ENCODE measurements at places on chromosomes 13 and 19.

- no peak for DNase-seq
Observed at GRCh38 chr13:101570410-101570809, 117.9 kb downstream of the ITGBL1 start.

DNA sequence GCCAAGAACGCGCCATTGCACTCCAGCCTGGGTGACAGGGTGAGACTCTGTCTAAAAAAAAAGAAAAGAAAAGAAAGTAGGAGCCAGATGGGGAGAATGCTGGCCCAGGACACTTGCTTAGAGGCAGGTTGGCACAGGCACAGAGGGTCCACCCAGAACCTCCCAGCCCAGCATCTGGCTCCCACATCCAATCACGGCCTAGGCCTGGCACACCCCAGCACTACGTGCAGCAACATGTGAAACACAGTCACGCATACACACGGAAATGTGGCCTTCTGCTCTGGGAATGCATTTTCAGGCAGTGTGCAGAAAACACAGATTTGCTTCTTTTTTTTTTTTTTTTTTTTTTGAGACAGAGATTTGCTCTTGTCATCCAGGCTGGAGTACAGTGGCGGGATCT, 20.9 kb upstream of the FOSB start:
- no peak for DNase-seq

- peak; percentile 77 for DNase-seq
Observed at GRCh38 chr19:1028062-1028926, 1.9 kb downstream of the CNN2 start.

DNA sequence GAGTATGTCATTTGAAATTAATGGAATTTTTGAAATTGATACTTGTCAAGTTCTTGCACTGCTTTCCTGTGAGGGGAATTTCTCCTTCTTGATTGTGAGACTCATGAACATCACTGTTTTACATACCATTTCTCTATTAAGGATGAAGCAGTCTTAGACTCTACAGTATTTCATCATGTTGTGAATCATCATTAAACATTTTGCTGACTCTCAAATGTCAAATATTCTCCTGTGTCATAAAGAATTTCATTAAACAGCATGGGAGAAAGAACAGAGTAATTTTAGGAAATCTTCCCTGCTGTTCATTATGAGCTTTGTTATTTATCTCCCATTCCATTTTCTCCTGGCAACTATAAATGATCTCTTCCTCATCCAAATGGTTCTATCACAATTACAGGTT, 729.0 kb downstream of the PCDH9 start:
- no peak for DNase-seq

DNA sequence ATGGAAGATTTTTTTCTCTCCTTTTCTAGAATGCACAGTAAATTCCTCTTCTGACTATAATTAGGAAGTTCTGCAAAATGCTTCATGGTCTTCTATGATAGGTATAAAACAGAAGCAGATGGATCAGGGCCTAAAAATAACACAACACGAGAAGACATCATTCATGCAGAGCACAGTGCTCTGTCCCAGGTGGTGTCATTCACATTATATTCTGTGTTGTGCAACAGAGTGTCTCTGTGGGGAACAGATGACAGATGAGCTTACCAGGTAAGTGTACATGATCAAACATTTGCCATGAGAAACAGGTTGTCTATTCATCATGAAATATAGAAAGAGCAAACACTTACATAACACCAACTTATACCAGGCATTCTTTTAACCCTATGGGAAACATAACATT, 288.3 kb downstream of the KCTD12 start:
- DNase-seq = no peak

DNA sequence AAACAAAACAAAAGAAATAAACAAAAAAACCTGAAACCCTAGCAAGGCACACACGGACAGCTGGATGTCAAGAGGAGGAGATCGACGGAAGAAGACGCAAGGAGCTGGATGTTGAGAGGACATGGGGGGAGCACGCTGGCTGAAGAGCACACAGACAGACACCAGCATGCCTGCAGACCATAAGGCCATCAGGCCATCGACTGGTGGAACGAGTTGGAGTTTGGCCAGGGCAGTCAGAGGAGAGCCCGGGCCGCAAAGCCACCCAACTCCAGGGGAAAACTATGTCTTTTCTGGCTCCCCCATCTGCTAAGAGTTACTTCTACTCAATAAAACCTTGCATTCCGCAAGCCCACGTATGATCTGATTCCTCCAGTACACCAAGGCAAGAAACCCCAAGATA, 979.6 kb downstream of the PCDH17 start:
- DNase-seq = no peak

DNA sequence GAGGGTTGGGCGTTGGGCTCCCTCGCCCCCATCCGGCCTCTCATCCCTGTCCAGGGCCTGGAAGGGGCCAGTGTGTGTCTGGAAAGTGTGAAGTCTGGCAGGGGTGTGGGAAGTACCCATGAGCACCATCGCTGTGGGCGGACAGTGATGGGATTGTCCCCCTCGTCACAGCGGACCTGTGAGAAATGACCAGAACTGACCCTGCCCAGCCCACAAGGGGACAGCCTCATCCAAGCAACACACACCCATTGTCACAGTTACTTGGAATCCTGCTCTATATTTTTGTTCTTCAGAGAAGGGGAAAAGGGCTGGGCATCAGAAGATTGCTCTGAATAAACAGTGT, 18.6 kb downstream of the MCF2L start:
- no peak for DNase-seq

GRCh38 chr13:104580931-104581330, 1514.7 kb upstream of the SLC10A2 start:
- no peak for DNase-seq

DNA sequence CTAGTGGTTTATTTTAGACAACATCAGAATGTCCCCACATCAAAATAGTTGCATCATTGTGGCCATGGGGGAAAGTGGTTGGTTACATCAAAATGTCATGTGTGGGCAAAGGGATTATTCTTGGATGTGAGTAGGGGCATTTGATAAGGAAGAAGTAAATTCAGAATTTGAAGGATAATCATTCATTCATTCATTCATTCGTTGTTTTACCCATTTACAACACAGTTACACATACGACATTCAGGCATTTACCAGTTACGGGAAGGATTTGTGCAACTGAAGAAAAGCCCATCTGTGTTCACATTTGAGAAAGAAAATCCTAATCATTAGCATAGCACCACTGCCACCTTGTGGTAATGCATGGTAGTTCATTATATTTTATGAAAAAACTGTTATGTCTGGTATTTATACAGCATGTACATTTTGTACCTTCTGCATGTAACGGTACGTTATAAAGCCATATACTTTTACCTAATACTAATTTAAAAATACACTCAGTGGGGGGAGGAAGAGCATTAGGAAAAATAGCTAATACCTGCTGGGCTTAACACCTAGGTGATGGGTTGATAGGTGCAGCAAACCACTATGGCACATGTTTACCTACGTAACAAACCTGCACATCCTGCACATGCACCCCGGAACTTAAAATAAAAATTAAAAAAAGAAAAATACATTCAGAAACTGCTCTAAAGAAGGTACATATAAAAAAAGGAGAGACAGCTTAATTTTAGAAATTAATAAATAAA, 62.1 kb downstream of the DGKH start:
- DNase-seq = no peak

- no peak for DNase-seq
Observed at GRCh38 chr19:2150794-2151338, 500 bp downstream of the AP3D1 start.

DNA sequence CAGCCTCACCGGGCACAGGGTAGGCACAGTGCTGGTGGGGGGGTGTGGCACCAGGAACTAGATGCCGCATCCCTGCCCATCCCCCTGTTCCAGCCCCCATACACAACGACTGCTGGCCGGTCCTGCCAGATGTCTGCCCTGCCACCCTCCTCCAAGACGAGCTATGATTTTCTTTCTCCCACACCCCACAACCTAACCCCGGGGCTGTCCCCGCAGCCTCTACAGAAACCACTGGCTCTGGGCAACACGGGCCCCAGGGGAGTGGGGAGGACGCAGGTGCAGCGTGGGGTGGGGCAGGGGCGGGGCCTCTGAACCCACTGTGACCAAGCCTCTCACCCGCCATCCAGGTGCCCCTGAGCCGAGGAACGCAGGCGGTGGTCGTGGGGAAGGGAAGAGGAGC, 15.5 kb downstream of the PGLS start:
- no peak for DNase-seq

- DNase-seq = no peak
Observed at GRCh38 chr19:3186160-3186688, 494 bp downstream of the NCLN start.

DNA sequence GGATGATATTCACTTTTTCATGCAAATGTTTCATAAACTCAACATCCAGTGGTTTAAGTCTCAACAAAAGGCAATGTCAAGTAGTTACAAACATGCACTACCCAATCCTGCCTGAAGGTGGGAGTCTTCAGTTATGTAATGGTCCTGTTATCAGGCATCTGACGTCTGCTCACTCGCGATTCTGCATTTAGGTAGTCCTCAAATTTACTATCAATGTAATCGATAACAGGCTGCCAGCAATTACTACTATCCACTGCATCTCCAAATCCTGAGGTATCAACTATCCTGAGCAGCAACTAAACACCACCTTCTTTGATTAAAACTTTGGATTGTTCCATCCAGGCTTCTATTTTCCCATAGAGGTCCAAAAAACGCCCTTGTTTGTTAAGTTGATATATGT, 51.2 kb downstream of the NLRP12 start:
- peak; percentile 75 for DNase-seq

- no peak for DNase-seq
Observed at GRCh38 chr19:35008891-35009341, 8.8 kb downstream of the GRAMD1A start.

GRCh38 chr19:2059422-2060201, 8.6 kb upstream of the MKNK2 start:
- DNase-seq = no peak

DNA sequence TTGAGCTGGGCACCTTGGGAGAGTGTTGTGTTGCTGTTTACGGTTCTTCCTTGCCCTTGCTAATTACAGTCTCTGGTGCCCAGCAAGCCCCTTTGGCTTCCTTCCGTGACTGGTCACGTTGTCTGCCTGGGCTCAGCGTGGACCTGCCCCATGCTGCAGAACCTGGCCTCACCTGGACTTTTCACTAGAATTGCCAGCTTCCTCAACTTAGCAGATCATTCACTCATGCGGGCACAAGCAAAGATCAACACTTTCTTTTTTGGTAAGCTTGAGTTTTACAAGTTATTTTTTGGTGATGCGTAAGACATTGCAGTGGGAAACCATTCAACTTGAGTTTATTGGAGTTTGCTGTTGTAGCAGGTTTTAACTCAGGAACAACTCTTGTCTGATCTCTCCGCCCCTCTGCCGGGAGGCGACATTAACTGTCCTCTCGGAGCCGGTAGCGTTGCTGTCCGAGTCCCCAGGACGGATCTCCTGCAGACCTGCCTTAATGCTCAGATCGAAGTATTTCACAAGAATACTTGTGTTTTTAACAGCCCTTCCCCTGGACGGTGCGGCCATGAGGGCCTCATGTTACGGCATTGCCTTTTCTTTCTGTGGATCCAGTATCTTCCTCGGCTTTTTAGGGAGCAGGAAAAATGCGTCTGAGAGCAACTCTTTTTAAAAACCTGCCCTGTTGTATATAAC, 15.7 kb upstream of the TEX29 start:
- DNase-seq = no peak

- no peak for DNase-seq
Observed at GRCh38 chr13:85650613-85651012, 148.6 kb downstream of the SLITRK6 start.

DNA sequence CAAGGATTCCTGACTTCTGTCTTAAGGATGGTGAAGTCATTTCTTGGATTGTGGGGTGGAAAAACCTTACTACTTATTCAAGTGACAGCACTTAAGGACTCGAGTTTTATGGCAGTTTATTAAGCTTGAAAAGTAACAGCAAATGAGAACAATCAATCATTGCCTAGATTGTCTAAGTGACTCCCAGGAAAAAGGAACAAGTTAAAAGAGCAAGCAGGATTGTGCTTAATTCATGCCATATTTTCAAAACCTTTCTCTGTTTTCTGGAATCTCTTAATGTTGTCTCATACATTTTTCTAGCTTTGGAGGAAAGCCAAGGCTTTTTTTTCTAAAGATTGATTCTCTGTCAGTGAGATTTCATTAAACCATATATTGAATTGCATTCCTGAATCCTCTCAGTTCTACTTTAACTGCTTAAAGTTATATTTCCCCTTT, 236.2 kb upstream of the HTR2A start:
- no peak for DNase-seq

GRCh38 chr19:4229179-4229931, at the start of gene EBI3:
TSS of gene EBI3 (plus strand) at chr19:4229523. CDS start at chr19:4229551, 28 bp downstream.
- peak; percentile 54 for DNase-seq

- DNase-seq = no peak
Observed at GRCh38 chr13:63680704-63681103, 2265.1 kb upstream of the PCDH20 start.

DNA sequence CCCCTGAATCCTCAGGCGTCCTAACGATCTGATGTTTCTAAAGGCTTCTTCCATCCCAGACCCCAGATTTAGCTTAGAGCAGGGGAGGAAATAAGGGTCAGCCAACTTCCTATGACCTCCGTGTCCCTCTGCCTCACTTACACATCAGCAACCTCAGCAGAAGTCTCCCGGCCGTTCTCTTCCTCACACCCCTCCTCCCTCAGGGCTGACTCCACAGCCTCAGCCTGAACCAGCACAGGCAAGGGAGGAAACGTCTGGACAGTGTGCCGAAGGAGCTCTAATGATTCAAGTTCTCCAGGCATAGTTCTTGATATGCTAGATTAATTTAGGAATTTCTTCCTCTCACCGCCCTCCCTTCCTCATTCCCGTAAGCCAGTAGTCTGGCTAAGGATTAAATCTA, 121.4 kb downstream of the NUFIP1 start:
- DNase-seq = no peak

DNA sequence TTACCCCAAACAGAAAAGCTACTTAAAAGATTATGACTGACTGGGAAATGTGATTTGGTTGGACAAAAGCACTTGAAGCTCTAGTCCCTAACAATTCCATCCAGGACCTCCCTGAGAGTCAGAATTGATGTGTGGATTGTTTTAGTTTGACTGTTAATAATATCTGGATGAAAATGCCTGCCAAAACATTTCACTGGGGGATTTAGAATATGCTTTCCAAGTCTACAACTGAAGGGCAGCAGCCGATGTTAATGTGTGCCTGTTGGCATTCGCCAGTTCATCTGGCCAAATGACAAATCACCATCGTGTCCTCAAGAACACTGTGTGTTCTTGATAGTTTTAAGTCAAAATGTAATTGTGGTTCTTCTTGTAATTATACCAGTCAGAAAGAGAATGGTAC, 76.0 kb upstream of the TSC22D1 start:
- DNase-seq = no peak

- DNase-seq = peak; percentile 94
Observed at GRCh38 chr19:46014941-46015686, 7.7 kb downstream of the PGLYRP1 start.

- DNase-seq = no peak
Observed at GRCh38 chr13:32733690-32734089, 147.4 kb downstream of the PDS5B start.
